MM.1S (cell line): ENCODE measurements at places on chromosomes 11 and 22.

DNA sequence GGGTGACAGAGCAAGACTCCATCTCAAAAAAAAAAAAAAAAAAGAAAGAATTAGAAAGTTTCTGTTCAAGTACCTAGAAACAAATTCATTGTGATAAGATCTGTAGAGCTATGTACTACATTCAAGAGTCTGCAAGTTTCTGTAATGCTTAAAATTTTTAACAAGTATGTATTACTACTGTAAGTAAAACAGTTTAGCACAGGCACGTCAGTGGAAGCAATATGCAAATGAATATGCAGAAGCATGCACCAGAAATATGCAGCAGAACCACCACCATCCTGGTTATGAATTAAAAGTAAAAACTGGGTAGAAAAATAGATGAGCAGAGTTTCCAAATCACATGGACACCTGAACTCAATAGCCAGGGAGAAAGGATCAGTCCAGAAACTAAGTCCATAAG is 19.3 kb downstream of the SBF2 start:
- no peak for DNase-seq

GRCh38 chr22:47626428-47627390 is 864.3 kb downstream of the TBC1D22A start:
- DNase-seq: peak; percentile 72

- no peak for DNase-seq
Observed at GRCh38 chr11:112306230-112306629, 45.6 kb upstream of the PLET1 start.

DNA sequence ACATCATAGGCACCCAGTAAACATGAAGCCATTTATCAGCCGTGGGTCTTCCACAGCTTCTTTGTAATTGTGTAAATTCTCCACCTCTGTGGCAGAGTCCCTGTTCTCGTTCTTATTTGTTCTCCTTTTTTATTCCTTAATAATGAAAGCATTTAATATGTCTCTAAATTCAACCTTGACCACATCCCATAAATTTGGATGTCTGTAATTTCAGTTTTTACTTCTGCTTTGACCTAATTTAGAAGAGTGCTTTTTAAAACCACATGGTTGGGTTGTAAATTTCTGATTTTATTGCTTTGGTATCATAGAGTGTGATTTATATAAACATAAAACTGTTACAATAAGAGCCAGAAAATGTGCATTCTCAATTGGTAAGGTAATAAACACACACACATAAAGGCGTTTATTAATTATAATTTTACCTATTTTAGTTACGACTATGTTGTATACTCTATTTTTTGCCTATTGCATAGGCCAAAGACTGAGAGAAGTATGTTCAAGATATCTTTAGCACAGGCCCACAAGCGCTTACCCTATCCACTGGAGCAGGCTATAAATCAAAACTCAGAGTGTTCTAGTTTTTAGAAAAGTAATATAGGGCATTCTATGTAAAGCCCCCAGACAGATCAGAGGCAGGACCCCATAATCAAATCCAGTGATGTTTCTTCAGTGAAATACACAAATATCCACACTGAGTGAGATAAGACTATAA is 58.0 kb upstream of the CCND1 start:
- no peak for DNase-seq

- DNase-seq: no peak
Observed at GRCh38 chr11:70193411-70194292, 9.4 kb upstream of the FADD start.

DNA sequence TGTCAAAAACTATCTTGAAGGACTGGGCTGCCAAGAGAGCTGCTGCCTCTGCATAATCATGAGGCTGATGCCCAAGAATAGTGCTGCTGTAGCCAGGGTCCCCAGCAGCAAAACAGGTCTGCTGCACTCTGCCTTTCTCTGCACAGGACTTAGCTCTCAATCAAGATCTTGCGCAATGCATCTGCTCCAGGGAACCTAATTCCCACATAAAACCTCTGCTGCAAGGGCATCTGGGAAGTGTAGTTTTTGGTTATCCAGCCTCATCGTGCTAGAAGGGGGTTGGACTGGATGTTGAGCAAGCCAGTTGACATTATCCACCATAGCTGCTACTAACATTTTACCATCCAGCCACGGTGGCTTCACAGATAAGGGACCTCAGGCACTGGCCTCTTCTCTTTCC is 192.7 kb downstream of the C11orf91 start:
- DNase-seq: no peak

GRCh38 chr11:64342869-64343745 is 3.1 kb downstream of the CCDC88B start:
- DNase-seq: no peak

DNA sequence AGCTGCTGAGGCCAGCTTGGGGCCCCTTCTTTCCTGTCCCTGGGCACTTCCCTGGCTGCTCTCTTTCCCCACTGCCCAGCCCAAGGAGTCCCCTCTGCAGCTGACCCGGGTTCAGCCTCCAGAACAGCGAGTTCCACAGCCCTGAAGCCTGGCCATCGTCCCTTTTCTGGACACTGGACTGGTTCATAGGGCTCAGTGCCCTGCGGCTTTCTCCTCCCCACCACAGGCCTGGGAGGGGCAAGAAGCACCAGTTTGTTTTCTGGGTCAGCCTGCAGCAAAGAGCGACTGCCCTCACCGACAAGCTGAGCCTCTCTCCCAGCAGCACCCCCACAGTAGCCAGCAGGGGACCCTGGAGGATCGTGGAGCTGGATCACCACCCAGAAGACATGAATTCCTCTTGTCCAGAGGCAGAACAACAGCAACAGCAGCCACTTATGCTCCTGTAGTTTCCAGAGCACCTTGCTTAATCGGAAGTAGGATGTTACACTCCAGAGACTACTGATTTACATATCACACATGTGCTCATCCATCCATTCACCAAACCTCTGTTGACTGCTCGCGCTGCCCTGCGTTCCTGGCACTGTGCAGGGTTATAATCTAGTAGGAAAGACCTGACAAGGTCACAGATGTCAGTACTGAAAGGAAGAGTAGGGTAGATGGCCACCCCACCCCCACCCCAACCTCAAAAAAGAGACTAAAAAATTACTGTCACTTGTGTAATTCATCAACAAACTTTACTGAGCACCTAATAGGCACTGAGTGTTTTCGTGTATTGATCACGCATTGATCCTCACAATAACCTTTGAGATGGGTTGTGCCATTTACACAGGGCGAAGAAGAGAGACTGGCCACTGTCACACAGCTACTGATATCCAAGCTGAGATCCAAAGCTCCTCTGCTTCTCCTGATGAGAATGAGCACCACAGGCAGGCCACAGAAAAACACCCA is 13.0 kb upstream of the CXCR5 start:
- peak; percentile 83 for DNase-seq

DNA sequence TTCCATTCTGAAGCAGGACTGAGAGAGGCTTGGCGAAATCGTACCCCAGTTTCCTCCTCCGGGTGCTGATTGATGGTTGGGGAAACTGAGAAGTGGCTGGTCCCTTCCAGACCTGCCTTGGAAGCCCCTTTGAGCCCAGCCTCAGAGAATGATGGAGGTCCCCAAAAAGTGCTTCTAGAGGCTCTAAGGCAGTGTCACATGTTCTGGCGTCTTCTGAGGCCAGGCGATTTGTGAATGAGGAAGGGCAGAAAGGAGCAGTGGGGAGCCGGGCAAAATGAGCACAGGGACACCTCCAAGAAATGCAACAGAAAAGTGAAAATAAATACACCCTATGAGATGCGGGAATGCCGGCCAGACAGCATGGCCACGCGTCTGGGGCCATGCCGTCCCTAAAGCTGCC is 1.0 kb upstream of the LIF start:
- DNase-seq: no peak

- DNase-seq: no peak
Observed at GRCh38 chr11:122645847-122646246, 9.7 kb upstream of the UBASH3B start.

- DNase-seq: no peak
Observed at GRCh38 chr11:80417681-80418080, 976.9 kb upstream of the TENM4 start.

GRCh38 chr11:62694455-62695167 is 5.3 kb upstream of the LRRN4CL start:
- peak; percentile 70 for DNase-seq

- DNase-seq: peak; percentile 81
Observed at GRCh38 chr11:115501893-115502589, 2.2 kb downstream of the CADM1 start.

DNA sequence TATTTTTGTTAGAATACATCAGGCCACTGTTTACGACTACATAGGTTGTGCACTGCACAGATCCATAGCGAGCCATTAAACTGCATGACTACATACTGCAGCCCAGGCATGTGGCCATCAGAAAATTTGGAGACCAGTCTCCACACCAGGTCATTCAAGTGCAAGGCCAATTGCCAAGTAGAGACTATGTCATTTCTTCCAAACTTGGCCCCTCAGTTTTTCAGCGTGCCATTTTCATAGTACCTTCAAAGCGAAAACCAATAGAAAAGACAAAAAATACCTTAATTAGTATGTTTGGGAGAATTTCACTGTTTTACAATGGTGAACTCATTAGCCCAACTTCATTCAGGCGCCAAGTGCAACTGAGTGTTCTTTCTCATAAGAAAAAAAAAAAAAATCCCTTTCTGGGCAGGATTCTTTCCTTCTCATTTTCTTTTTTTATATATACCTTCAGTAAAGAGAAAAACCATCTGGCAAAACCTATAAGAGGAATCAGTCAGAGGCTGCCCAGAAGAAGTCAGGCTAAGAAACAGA is 30.4 kb downstream of the PAMR1 start:
- no peak for DNase-seq

DNA sequence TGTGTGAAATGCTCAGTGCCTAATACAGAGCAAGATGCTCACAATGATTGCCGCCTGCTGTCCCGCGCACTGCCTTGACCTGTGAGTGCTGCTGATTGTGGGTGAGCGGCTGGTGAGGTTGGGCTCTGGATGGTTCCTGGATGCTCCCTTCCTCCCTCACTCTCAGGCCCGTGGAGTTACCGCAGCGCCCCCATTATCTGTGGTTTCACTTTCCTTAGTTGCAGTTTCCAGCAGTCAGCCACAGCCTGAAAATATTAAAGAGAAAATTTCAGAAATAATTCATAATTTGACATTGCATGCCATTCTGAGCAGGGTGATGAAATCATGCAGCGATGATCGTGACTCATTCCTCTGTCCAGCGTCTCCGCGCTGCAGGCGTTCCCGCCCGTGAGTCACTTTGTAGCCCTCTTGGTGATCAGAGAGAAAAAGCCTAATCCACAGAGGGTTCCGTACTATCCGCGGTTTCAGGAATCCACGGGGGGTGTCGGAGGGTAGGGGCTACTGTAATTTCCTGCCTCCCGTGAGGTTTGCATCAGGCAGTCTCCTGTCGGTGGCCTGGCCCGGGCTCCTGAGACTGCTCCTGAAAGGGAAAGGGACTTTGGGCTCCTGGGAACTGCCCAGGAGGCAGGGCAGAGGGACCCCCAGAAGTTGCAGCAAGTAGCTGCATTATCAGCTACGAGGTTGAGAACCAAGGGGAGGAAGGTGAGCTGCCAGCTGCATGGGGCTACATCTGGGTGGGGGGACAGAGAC is 10.6 kb downstream of the RPL3 start:
- no peak for DNase-seq

- DNase-seq: no peak
Observed at GRCh38 chr11:12248330-12248729, 129.0 kb upstream of the PARVA start.

DNA sequence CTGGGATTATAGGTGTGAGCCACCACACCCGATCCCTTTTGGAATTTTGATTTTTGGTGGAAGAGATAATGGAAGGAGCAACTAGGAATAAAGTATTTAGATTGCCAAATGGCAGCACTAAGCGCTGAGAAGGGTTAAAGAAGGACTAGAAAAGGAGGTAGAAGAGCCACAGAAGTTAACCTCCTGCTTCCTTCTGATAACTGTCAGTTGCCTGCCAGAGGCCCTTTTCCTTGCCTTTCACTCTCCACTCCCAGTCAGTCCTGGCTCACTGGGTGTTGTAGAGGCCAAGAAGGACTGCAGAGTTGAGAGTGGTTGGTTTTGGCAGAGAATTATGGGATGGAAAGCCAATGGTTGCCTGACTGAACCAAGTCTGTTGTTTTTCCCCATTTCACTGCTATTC is 19.3 kb downstream of the ZC3H12C start:
- no peak for DNase-seq

GRCh38 chr11:20840341-20840740 is 171.0 kb downstream of the NELL1 start:
- DNase-seq: no peak

DNA sequence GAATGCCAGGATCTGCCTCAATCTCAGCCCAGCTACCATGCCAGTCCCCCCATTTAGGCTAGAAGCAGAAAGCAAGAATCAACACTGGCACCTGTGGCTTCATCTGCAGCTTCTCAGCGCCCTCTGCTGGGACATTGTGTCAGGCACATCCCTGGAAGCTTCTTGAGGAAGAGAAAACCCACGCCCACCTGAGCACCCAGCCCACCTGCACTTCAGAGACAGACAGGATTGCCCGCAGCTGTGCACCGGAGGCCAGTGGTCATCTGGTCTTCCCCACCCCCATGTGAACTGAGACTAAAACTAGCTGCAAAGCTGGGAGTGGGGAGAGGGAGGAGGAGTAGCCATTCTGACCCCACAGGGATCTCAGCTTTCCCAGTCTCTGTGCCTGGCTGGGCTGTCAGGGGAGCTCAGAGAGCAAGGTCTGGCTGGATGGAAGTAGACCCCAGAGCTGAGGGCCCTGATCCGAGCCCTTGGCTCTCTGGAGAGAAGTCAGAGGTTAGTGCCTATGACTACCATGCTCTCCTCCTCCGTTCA is 66.8 kb downstream of the FEZ1 start:
- peak; percentile 78 for DNase-seq

- DNase-seq: no peak
Observed at GRCh38 chr11:118084656-118085055, 2.1 kb downstream of the SMIM35 start.

DNA sequence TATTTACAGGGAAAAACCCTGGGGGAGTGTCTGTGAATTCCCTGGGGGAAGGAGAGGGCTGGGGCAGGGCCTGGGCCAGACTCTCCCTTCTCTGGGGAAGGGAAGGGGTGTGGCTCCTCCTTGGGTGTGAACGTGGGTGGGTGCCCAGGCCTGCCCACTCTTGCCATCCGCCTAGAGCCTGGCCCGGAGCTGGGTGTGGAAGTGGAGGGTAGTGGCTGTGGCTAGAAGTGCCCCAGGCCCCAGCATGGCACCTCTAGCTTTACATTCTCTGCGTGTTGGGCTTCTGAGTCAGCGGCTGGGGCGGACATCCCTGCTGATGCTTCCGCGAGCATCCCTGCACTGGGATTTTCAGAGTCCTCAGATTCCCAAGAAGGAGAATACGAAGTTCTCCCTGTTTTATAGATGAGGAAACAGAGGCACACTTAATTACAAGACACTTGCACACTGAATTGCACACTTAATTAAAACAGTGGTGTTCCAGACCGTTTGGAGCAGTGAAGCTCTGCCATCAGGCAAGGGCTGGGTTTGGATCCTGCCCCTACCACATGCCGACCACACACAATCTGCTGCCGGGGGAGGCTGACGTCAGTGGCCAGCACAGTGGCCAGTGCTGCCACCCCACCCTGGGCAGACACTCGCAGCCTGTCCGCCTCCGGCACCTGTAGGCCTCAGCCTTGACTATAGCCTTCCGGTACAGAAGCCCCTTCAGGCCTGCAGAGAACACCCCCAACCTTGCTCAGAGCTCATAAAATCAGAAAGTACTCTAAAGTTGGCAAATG is 7.6 kb downstream of the BAD start:
- peak; percentile 0 for DNase-seq
